A172 (cell line): ENCODE measurements at places on chromosomes 4 and X. TPM values are rescaled to one million over a fixed set of nuclear protein-coding genes. Genes with fewer than 3 reads are reported as not detected.

DNA sequence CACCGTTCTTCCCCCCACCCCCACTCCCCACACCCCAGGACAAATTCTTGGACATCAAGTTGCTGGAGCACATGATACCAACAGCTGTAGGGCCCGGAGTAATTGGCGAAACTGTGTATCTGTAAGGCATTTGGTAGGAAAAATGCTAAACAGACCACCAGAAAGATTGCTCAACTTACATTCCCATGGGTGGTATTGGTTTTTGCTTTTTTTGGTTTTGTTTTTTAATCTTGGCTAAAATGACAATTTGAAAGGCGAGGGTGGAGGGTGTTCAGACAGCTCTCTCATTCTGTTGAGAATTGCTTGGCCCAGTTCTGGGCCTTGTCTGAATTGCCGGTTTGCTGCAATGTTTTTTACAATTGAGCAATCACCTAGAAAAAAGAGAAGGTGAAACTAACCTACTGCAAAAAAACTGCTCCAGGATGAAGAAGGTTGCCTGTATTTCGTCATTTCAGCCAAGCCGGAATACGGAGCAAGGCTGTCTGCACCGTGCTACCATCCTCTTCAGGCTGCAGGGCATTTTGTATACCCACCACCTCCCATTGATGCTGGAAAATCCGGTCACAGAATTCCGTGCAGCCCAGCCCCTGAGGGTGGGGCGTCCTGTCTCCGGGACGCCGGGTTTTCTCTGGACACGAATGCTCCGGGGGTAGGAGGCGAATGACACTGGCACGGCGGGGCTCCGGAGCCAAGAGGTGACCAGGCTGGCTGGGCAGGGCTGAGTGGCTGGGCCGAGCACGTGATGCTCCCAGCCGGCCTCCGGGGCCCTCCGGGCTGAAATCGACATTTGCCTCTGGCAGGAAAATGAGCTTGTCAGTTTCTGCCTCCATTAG is at the start of gene CLCN4:
Gene CLCN4 (plus strand): TSS at position 777 of the 833 bp plus-strand sequence. CDS start 28,058 bp downstream, outside the sequence.
- peak; percentile 70 for DNase-seq

DNA sequence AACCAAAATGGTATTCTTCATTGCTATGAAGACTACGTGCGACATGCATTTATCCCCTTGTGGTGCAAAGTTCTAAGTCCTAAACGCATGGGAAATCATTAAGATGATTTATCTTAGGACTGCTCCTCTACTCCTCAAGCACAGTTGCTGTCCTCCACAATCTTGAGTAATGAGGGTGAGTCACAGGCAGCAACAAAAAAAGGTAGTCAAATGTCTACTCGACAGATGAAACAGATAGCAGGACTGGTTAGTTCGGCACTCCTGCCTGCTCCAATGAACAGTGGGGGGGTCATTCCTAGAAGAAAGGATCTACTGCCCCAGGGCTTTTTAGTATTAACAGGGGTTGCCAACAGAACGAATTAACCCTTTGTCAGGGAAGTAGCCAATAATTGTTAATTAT is 233.7 kb upstream of the FGF13 start:
- DNase-seq, result peak; percentile 49

- DNase-seq, result no peak
These were observed 111.7 kb downstream of the HMX1 start for GRCh38 chr4:8759987-8760386.

- no peak for DNase-seq
These were observed 118.3 kb upstream of the PDE5A start for GRCh38 chr4:119746951-119747350.

DNA sequence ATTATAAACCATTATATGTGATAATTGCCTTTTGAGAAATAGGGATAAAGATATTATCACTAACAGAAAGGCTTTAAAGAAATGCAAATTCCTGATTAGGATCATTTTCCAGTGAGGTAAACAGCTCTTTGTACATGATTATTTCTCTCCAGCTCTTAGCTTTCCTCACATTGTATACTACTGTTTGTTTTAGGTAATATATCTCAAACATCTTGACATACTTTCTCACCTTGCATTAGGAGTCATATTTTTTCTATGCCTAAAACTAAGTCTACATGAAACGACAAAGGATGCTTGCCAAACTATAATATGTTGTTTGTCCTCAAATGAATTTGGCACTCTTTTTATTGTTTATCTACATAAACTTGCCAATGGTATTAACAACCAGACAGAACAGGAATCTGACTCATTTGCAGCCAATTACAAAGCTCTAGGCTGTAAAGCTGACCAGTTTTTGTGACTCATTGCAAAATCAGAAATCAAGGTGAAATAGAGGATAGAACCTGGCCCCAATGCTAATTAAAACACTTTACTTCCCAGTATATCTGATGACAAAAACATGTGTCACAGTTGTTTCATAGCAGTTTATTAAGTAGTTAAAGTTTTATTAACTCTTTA is 107.0 kb downstream of the IQCM start:
- peak; percentile 77 for DNase-seq

GRCh38 chrX:115393271-115393670 is 103.8 kb downstream of the LUZP4 start:
- DNase-seq, result peak; percentile 72

- DNase-seq, result no peak
These were observed 176.8 kb upstream of the GLRA2 start for GRCh38 chrX:14352511-14352910.

Gene F9
- total RNA-seq, result not detected in 2 replicates

Gene SSX1
- not detected in 2 replicates for total RNA-seq

Gene RPS6KA3
- total RNA-seq, result 56.4 and 62.5 TPM in 2 replicates

- no peak for DNase-seq
These were observed 151.2 kb upstream of the SLC4A4 start for GRCh38 chr4:71187404-71188155.

DNA sequence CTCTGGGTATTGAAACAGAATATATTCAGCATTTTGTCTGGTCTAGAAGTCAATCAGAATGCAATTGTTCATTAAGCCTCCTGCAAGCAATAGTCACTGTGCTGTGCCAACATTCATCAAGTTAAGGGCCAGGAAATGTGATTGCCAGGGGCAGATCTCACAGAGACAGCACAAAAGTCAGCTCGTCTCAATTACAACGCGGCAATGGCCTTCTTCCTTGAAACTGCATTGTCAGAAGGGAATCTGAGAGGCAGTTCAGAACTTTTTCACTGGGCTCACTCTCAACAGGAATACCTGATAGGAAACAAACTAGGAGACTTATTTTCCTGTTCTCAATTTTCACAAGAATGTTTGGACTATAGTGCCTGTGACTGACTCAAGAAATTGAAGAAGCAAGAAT is 131.1 kb upstream of the NR3C2 start:
- no peak for DNase-seq

DNA sequence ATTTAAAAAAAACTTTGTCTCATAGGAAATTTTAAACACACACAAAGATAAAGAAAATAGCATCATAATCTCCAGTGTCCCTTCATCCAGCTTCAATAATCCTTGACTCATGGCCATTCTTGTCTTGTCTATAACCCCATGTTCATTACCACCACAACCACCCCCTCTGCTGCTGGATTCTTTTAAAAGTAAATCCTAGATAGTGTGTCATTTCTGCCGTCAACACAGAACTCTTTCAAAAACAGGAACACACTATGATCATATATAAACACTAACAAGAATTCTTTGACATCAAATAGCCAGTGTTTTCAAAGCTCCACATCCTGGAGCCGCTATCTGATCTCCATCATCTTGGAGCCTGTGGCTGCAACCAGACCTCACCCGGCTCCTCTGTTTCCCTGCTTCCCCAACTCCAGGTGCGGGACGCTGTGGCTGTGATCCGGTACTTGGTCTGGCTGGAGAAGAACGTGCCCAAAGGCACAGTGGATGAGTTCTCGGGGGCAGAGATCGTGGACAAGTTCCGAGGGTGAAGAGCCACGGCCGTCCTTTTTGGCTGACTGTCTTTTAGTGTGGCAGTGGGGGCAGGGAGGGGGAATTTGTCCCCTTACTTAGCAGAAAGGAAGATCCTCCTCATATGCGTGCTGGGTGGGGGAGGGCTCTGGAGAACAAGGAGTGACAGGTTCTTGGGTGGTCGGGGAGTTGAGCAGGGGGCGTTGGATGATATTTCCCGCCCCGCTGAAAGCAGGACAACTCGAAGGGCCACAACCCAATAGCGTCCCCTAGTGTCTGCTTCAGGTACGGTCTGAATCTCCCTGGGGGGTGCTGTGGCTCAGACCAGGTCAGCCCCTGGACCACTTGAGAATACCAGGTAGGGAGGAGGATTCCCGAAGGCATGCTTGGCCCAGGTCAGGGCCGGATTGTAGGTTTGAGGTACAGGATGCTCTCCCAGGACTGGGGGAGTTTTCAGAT is 15.6 kb downstream of the XPNPEP2 start:
- DNase-seq, result no peak

DNA sequence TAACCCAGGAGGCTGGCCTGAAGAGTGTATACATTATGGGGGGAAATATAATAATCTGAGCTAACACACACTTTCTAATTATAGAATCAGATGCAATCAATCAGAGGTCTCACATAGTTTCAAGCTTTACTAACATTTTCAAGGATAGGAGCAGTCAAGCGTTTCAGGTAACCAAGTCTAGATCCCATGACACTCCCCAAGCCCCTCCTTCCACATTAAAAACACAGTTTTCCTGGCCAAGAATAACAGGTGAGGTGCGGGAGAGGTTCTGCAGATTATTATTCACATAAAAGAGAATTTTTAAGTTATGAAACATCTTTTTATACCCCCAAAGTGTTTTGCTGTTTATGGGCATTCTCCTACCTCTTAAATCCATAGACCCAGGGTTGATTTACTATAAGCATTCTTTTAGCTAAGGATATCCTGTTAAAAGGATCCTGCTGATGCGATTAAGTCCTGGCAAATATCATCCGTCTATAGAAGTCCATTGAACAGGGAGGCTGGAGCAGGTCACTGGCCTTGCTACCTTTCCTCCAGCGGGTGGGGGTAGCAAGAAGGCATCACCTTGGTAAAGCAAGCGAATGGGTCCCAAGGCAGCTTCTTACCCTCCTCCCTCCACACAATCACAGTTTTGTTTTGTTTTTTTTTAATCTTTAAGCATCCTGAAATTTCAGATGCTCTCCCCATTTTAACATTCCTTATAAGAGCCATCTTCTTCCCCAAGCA is 104.7 kb upstream of the GPM6A start:
- DNase-seq, result no peak

DNA sequence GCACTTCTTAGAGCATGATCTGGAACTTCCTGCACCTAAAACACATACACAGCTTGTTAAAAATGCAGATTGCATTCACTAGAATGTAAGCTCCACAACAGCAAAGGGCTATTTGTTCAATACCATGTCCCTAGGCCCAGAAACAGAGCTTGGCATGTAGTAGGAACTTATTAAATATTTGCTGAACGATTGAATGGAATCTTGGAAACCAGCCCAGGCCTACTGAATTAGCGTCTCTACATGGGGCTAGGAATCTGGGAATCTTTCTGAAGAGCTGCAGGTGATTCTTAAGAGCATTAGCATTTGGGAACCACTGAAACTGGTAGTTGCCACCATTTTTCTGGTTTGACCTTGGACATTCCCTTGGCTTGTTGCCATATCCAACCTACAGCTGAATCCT is 234.1 kb downstream of the STIM2 start:
- no peak for DNase-seq

DNA sequence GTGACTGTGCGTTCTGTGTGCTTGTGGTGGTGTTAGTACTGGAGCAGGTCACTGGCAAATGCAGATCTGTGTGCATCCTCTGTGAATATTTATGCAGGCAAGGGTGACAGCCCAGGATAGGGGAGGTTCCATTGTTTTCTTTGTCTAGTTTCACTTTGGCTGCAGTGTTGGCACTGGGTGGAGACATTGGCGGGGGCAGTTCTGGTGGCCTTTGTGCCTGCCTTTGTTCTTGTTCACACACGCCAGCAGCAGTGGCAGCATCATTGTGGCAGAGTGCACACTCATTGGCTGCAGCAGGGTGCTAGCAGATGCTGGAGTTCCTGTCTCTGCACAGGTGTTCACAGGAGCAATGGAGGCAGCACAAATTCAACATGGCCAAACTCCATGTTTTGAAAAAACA is 495.3 kb downstream of the UBE2NL start:
- no peak for DNase-seq

DNA sequence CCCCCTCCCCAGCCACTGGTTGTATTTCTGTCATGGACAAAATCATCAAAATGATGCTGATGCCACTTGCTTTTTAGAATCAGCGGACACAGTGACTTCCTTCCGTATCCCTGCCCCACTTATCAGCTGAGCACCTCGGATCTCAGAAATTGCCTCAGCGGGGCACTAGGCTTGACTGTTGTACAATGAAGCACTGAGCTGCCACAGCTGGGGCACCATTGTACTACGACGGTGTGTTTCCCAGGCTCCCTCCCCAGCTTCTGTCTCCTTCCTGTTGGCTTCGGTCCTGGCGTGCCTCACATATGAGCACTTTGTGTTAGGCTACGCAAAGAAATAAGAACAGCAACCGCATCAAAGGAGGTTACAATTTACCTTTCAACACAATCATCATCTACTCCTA is 82.4 kb downstream of the F11 start:
- DNase-seq, result no peak

DNA sequence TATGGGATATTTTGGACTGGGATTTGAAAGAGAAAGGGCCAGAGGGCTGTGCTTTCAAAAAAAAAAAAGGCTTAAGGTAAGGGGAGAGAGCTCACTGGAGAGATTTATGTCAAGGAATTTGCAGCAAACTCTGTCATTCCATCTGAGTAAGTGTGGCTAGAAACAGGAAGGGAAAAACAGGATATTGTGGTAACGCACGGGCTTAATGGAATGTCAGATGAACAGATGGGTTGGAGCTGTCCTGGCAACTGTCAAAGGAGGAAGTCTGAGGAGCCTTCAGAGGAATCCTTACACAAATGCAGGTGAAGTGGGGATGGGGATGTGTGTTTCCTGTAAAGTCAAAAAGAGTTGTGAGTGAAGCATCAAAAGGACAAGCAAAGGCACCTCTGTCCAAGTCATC is 15.1 kb upstream of the NKX3-2 start:
- peak; percentile 92 for DNase-seq

DNA sequence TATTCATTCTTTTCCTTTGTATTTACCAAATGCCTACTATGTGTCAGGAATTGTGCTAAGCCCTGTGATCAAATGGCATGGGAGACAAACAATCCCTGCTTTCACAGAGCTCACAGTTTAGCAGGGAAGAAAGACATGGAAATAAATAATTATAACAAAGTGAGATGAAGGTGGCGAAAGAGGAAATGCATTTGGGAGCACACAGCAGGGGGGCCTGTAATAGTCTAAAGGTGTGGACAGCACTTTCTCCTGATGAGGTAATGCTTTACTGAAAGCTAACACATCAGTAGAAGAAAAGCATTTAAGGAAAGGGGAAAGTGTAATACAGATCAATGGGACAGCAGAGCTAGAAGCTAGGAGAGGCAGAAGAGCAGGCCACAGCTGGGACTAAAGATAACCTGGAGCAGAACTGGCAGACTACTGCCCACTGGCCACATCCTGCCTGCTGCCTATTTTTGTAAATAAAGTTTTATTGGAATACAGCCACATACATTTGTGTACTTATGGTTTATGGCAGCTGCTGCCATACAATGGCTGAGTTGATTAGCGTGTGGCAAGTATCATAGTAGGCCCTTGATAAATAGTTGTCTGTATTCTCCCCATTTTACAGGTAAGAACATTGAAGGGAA is 67.1 kb upstream of the TAPT1 start:
- no peak for DNase-seq
